Hematopoietic multipotent progenitor cell treated with erythropoietin and hydrocortisone succinate and interleukin-3 and kit ligand, for 6 days (in vitro differentiated cells): ENCODE measurements at places on chromosomes 2 and 18.

DNA sequence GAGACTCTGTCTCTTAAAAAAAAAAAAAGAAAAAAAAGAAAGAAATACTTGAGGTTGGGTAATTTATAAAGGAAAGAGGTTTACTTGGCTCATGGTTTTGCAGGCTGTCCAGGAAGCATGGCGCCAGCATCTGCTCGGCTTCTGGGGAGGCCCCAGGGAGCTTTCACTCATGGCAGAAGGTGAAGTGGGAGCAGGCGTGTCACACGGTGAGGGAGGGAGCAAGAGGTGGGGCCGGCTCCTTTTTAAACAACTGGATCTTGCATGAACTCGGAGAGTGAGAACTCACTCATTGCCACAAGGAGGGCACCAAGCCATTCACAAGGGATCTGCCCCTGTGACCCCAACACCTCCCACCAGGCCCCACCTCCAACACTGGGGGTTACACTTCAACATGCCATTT, 30.6 kb downstream of the CYP26B1 start:
- no peak for DNase-seq

DNA sequence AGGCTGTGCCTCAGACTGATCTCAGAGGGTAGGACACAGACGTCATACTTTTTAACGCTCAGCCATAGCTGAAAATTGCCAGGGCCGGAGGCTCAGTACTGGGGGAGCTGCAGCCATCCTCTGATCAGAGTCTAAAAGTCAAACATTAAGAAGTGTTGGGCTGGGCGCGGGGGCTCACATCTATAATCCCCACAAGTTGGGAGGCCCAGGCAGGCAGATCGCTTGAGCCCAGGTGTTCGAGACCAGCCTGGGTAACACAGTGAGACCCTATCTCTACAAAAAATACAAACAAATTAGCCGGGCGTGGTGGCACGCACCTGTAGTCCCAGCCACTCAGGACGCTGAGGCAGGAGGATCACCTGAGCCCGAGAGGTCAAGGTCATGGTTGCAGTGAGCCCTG, 48.8 kb downstream of the FAM178B start:
- DNase-seq = no peak

GRCh38 chr2:11082880-11083279, 72.4 kb upstream of the SLC66A3 start:
- DNase-seq = no peak

GRCh38 chr2:129922571-129923264, 56.7 kb upstream of the RAB6C start:
- DNase-seq = peak; percentile 60

- no peak for DNase-seq
These were observed 303.5 kb upstream of the FIGN start for GRCh38 chr2:164039270-164039669.

DNA sequence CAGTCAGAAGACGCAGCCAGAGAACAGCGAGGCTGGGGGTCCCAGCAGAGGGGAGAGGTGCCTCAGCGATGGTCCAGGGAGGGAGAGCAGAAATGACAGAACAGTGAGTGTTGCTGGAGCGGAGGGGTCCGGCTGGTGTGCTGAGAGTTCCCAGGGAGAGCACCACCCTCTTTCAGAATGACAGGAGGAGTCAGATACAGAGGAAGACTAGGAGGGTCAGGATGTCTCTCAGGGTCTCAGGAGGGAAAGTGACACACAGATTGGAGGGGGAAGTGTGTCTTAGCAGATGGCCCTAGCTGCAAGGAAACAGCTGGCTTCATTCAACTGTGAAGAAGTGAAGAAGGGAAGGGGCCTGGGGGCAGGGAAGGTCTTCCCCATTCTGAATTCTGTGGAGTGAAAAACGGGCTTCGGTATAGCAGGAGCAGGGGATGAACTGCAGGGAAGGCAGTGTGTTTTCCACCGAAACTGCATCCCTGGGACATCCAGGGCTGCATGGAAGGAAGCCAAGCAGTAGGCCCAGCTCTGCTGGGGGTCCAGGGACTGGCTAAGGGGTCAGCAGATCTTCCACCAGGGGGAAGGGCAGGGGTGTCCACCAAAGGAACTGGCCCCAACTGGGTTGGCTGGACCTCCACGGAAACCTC, 90.0 kb upstream of the OTOS start:
- DNase-seq = no peak

DNA sequence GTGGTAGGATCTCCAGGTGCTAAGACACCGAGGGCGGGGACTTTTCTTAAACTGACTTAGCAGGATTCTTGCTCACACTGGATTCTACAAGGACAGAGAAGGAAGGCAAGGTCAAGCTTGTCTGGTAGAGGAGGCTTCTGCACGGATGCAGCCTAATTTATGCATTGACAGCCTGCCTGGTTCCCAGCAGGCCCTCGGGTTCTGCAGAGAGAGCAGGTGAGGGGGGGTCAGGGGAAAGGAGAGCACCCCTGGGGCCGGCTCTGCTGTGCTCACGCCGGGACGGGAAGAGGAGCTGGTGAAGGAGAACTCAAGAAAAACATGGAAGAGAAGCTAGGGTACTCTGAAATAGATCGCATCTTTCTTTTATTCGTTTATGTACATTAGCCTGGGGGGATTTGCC, 46.4 kb downstream of the ADI1 start:
- no peak for DNase-seq

DNA sequence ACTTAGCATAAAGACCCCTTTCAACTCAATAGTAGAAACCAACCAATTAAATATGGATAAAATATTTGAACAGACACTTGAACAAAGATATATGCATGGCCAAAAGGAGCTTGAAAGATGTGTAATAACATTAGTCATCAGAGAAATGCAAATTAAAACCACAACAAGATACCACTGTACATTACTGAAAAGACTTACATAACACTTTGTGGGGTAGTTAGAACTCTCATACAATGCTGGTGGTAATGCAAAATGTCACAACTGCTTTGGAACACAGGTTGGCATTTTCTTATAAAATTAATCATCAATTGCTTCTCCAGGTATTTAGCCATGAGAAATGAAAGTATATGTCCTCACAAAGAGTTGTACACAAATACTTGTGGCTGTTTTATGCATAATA, 60.7 kb downstream of the TTC27 start:
- peak; percentile 56 for DNase-seq

GRCh38 chr18:9906481-9906880, 7.3 kb upstream of the VAPA start:
- DNase-seq = peak; percentile 54

GRCh38 chr2:225052703-225053102, 10.4 kb upstream of the DOCK10 start:
- peak; percentile 23 for DNase-seq

DNA sequence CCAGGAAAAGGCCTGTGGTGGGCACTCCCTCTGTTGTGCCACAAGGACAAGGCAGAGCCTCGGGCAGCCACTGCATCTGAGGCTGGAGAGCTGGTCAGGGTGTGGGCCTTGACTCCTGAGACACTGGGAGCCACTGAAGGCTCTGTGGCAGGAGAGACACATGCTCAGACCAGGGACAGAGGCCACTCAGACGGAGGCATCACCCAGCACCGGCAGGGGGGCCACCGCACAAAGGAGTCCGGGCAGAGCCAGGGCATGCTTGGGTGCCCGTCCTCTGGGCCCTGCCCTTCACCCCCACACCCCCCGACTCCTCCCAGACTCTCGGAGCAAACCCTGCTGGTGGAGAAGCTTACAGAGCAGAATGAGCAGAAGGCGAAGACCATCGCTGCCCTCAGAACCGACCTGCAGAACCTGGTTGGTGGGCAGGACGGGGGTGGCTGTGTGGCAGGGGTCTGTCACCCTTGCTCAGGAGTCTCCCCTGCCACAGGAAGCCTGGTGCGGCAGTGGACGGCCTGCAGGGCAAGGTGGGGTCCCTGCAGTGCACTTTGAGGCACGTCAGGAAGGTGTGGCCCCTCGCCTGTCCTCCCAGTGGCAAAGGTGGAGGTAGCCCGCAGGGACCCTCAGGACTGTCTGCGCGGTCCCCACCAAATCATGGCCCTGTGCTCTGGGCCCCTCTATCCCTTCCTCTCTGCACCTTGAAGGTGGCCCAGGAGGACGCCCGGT, 26.0 kb downstream of the CROCC2 start:
- no peak for DNase-seq

GRCh38 chr2:156800065-156800653, 364.0 kb downstream of the GPD2 start:
- DNase-seq = no peak

DNA sequence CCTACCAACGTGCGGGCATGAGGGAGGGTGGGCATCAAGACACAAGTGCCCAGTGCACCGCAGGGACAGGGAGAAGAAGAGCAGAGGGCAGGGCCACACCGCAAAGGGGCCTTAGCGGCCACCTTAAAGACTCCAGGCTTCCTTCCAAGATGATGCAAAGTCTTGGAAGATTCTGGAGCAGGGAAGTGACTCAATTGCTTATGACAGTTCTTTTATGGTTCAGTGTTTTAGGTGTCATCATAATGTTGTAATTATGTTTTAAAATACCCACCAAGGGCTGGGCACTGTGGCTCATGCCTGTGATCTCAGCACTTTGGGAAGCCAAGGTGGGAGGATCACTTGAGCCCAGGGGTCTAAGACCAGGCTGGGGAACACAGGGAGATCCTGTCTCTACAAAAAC, 44.5 kb upstream of the SEMA4C start:
- DNase-seq = no peak

- no peak for DNase-seq
These were observed 344.9 kb downstream of the TSN start for GRCh38 chr2:122100346-122100745.

DNA sequence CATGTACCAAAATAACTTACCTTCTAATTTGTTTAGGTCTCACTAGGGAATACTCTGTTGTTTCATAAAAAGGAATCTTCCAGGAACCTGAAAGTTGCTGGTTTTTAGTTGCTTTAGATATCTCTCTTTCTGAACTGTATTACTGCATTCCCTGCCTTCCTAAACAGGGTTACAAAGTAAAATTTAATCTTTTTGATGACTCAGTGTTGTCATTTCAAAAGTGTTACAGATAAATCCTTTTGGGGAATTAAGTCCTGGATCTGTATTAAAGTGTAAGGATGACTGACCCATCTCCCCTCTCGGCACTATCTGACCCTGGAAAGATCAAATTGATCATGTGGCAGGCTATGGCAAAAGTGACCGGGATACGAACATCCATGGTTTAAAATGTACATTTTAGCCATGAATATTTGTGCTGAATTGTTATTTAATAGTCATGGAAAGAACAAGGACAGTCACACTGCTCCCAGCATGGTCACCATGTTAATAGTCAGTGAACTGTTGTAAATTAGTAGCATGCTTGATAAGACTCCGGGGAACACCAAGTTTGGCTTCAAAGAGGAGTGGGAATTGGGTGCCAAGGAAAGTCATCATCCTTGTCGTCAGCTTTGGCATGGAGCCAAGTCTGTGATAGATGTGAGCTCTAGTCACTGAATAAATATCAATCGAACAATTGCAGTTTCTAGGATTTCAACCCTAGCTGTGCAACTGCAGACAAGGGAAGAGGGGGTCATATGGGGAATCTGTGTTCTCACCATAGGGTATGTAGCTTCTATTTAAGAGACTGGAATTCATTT, 4.2 kb downstream of the PLEKHA3 start:
- DNase-seq = peak; percentile 24

DNA sequence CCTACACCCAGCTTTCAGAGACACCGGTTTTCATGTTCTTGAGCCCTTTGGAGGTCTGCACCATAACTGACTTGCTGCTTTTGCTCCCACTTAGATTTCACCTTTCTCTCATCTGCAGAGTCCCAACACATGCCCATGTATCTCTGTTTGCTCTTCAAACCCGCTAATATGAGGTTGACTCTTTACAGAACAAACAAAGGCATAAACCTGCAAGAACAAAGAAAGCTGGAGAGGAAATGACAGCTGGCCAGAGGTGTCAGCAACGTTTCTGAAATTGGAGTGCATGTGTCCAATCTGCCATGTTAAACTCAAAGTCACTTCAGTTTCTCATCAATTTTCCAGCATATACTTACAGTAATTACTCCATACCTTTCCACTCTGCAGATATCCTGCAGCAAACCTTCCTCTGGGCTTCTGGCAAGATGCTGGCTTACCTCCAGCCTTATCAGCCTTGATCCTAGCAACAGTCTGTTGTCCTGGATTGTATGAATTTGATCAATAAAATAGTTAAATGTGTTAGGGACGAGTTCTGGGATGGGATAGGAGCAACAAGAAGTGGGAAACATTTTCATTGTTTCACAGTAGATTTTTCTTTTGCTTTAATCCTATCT, 157.4 kb downstream of the FHOD3 start:
- no peak for DNase-seq

DNA sequence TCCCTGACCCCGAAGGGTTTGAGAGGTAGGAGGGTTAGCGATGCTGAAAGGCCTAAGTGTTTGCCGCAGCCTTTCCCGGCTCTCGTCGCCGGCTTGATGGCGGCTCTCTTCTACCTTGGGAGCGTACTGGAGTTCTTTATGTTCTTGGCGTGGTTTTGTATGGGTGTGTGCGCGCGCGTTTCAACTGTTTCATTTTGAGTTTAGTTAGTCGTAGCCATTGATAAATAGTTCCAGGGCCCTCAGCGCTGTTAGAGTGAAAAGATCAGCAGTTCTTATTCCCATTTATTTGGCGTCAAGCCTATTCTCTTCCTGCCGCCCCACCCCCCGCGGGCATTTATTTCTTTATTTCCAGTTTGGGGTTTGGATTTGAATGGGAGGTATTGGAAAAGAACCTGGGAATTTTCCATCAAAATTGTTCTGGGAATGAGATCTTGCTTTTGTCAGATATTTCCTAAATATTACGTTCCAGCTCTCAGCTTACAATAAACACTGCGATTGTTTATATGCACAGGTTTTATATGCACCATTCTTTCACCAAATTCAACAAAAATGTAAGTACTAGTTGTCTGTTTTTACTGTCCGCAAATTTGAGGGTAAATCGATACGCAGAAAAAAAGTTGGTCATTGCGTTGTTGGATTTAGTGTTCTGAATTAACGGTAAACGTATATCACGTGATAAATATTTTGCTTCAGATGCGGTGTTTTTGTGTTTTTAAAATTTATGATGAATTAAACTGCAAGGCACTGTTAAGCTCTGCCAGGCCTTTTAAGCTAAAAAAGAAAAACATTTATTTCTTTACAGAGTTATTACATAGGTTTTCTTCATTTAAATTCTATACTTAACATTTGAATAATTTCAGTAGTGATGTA, 954 bp downstream of the CCNT2 start:
- DNase-seq = peak; percentile 68

GRCh38 chr2:65186872-65187851, 40.5 kb upstream of the ACTR2 start:
- DNase-seq = peak; percentile 86

DNA sequence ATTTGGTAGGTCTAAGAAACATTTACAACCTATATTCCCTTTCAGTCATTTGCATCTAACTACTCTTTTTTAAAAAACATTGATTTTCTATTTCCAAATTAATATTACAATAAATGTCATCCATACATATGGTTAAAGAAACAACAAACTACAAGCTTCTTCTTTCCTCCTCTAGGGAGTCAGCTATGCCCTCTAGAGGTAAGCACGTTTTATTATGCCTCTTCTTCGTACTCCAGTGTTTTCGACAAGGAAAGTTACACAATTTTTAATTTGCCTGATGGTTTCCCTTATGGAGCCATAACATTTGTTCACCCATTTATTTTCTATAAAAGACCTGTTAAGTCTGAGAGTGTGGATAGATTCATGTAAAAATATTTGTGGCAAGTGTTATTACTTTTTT, 183.4 kb upstream of the CDH7 start:
- DNase-seq = peak; percentile 15
